ENCODE measurements at places on chromosomes 4 and X.

- DNase-seq, result no peak
Measured at GRCh38 chr4:64068096-64068495, 341.2 kb downstream of the TECRL start.

GRCh38 chr4:7971159-7971631 is 31.5 kb upstream of the AFAP1 start:
- peak; percentile 16 for DNase-seq

DNA sequence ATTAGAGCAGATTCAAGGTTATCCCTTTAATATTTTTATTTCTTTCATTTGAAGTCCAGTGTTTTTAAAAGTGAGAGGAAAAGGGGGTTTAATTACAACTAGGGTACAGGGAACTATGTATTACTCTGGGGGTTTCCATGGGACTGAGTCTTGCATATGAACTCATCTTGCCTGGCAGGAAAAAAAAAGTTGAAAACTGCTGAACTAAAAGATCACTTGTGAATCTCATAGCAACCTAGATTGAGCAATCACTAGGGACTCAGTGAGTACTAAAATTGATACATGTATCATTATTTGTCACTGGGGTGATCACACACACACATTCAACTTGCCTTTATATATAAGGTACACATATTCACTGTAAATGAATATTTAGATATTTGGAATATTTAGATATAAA is 180.7 kb upstream of the SFRP2 start:
- no peak for DNase-seq

DNA sequence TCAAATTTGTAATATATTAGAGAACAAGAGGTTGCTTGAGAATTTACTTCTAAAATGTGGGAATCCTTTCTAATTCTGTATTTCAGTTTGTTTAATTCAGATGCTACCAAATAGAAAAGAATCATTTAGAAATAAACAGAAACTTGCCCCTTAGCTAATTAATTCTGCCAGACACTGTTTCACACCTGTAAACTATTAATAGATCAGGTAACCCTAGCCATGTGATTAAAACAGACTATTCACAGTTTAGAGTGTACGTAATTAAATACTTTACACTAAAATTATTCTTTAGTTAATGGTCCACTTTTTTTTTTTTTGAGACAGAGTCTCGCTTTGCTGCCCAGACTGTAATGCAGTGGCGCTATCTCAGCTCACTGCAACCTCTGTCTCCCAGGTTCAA is 124.0 kb downstream of the PTPN13 start:
- no peak for DNase-seq

DNA sequence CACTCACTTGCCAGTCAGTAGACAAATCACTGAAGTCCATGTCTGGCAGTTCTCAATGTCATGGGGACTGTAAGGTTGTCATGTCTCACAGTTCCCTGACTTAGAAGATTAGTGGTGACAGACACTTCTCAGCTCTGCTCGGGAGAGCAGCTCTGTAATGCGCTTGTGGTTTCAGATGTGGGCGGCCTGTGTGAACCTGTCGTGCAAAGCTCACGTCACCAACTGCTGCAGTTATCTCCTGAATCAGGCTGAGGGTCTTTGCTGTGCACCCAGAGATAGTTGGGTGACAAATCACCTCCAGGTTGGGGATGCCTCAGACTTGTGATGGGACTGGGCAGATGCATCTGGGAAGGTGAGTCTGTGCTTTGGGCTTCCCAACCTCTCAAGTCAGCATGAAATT is at the start of gene IL9R:
Gene IL9R (plus strand): TSS at position 261 of the 400 bp plus-strand sequence. CDS start 64 bp downstream, at position 325.
- DNase-seq, result no peak

- DNase-seq, result no peak
Measured at GRCh38 chr4:117154251-117154650, 68.9 kb upstream of the TRAM1L1 start.

- peak; percentile 61 for DNase-seq
Measured at GRCh38 chrX:150363561-150364346, 637 bp downstream of the MAMLD1 start.

DNA sequence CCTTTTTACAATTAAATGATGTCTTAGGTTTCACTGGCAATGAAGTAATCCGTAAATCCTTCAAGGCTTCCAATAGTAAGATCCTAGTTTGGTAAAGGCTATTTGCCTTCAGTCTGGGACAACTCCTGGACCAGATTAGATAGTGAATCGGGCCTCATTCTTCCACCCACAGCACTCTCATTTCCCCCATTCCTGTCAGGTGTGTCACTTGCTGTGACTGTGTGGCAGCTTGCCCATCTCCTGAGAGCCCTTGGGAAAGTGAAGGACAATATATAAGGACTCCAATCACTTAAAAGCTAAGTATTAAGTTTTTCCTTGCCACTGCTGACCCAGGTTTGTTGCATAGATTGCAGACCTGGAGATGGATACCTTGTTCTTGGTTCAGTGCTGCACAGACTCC is 3.3 kb upstream of the GASK1B start:
- no peak for DNase-seq

DNA sequence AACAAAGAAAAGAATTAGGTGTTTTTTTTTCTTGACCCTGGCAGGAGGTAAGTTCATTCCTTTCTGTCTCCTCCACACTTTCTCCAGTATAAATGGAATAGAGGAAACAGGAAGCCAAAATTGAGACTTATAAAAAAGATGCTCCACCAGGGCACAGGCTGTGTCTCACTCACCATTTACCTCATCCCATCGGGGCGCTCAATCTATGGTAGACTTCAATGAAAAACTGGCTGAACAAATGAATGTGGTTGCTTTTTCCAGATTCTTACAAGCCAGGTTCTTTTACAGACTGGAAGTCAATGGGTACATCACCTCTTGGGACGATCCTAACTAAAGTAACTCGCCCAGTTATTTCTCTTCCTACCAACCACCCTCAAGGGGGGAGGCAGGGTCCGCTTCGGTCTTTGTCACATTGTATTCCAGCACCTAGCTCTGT is 685 bp downstream of the COMMD8 start:
- DNase-seq, result no peak

GRCh38 chr4:106700321-106700720 is 331.7 kb upstream of the GIMD1 start:
- no peak for DNase-seq

GRCh38 chr4:56828784-56829535 is 7.5 kb upstream of the SPINK2 start:
- no peak for DNase-seq

GRCh38 chr4:176883681-176884418 is 91.1 kb upstream of the VEGFC start:
- no peak for DNase-seq

GRCh38 chrX:152197465-152197864 is 59.1 kb upstream of the MAGEA10 start:
- no peak for DNase-seq

DNA sequence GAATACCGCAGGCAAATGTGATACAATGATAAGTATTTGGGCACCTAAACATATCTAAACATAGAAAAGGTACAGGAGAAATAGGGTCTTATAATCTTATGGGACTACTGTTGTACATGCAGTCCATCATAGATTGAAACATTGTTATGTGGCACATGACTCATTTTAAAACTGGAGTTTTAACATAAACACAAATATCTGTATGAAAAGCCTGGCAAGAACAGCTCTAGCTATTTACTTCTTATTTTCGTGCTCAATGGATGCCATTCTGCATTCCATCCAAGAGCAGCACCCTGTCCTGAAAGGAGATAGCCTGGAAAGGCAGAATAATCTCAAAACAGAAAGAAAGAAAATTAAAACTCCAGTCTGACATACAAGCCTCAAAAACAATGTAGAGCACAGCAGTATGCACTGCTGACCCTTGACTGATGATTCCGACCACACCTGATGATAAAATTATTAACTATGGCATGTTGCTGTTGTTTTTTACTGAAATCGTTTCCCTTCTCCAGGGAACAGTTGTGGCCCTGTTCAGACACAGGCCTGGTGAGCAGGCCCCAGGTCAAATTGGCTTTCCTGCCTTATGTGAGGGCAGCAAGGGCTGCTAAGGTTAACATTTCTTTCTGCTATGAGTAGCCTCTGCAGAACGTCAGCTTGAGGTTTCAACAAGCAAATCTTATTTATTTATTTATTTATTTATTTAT is 152.7 kb downstream of the APBB2 start:
- no peak for DNase-seq

DNA sequence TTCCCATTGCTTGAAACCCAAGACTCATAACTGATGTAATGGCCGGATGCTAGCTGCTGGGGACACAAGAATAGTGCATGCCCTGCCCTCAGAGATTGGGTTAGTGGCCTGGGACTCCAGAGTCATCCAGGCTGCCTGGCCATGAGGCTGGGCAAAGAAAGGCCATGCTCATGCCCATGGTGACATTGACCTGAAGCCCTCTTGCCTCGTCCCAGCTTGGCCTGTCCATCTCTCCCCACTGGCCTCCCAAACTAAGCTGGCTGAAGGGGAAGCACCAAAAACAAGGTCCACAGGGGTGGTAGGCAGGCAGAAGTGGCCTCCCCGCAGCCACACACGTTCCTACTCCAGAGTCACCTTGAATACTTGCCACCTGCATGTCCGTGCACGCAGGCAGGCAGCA is 141.8 kb downstream of the EVC2 start:
- DNase-seq, result no peak

DNA sequence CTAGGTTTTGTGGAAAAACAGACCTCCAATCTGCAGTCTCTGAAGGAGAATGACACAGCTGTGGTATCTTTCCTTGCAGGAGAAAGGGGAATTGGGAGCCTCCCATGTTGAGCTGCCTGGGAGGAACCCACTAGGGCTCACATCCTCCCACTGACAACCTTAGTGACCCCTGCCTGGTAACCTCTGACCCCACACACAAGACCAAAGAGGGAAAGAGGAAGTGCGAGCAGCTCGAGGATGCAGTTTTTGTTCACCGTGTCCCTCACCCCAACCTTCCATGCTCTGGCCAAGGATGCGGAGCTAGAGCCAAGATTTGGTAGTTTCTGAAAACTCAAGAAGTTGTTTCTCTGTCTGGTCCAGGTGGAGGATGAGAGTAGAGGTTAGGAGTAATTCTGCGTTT is 5.4 kb upstream of the ZXDA start:
- DNase-seq, result no peak

GRCh38 chr4:12894062-12894461 is 590.1 kb downstream of the RAB28 start:
- no peak for DNase-seq

GRCh38 chr4:16641971-16642370 is 256.5 kb downstream of the LDB2 start:
- DNase-seq, result no peak

DNA sequence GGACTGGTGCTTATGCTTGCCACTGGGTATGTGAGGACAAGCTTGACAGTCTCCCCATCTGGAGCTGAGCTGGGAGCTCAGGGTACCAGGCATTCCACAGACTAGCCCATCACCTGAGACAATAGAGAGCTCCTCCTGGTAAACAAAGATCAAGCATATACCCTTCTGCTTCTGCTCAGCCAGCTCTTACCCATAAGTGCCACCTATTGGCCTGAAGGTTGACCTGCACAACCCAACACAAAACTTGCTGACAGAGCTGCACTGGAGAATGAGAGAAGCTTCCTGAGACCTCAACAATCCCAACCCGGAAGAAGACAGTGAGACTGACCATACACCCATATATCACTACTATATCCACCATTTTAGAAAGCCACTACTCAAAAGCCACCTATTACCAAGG is 1049.2 kb upstream of the INTU start:
- DNase-seq, result no peak

DNA sequence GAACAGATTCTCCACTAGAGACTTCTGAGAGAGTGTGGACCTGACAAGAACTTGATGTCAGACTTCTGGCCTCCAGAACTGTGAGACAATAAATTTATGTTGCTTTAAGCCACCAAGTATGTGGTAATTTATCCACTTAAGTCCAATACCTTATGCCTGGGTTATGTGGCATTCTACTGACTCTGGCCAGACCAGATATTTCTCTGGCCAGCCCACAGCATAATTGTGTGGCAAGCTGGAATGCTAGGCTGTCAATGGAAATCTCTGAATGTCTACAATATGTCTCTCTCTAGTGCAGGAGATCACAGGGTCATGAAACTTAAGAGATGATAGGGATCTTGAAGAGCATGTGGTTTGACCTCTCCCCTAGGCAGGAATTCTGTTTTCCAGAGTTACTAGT is 251.0 kb downstream of the ZNF674 start:
- DNase-seq, result no peak

GRCh38 chr4:118587946-118588345 is 97.2 kb upstream of the METTL14 start:
- no peak for DNase-seq

GRCh38 chrX:94515009-94515408 is 841.0 kb downstream of the FAM133A start:
- DNase-seq, result no peak

GRCh38 chr4:172985552-172985951 is 183.1 kb upstream of the GALNT7 start:
- DNase-seq, result no peak

DNA sequence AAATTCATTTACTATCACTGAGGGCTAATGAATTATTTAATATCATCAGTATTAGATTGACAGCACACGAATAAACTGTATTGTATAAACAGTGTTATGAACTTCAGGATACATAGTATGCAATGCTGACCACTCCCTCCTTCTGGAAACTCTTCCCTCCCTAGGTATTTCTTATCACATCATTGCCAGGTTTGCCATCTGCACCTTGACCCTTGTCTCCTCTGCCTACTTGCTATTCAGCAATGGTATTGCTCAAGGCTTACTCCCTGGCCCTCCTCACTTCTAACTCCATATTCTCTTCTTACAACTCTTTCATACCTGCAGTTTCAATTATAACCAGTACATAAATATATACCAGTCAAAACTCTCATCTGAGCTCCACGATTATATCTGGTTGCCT is 38.9 kb downstream of the ATP8A1 start:
- DNase-seq, result no peak

- no peak for DNase-seq
Measured at GRCh38 chr4:163495900-163496299, 1.4 kb downstream of the TMA16 start.

DNA sequence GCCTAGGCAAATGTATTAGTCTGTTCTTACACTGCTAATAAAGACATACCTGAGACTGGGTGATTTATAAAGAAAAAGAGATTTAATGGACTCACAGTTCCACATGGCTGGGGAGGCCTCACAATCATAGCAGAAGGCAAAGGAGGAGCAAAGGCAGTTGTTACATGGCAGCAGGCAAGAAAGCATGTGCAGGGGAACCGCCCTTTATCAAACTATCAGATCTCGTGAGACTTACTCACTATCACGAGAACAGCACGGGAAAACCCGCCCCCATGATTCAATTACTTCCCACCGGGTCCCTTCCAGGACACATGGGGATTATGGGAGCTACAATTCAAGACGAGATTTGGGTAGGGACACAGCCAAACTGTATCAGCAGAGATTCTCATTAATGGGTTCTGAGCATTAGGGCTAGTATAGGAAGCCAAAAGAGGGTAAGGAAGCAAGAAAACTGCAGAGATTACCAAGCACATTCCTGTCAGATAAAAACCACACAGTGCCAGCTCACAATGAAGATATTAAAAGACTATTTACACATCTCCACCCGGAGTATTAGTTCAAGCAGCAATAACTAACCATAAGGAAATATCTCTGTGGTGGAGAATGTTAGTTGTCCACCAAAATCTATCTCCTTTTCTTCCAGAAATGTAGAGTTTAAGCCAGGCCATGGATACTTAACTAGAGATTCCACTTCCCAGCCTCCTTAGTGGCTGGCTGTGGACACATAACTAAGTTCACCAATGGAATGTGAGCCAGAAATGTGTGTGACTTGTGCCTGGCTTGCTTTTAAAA is 61.2 kb upstream of the HOPX start:
- DNase-seq, result no peak

- no peak for DNase-seq
Measured at GRCh38 chr4:183995570-183995969, 90.5 kb downstream of the STOX2 start.

Measured in left hindlimb (tissue), 1 donor.